ENCODE measurements at places on chromosomes 1 and 21.

DNA sequence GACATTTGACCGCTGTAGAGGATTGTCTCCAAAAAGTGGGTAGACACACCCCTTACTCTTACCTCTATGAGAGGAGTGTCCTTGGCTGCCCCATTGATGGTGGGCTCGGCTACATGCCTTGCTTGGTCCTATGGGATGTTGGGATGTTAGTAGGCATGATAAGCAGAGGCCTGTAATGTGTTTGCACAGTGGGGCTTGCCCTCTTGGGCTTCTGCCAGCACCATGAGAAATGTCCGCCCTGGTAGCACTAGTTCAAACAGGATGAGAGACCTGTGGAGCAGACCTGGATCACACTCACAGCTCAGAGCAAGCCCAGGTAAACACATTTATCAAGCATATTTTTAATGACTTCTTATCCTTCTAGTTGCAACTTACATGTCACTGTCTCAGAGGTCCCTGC, 54.2 kb downstream of the SH3GLB1 start:
- no peak for DNase-seq

GRCh38 chr1:224182057-224182865, 779 bp upstream of the DEGS1 start:
- no peak for DNase-seq

- DNase-seq, result no peak
These were observed 39.5 kb downstream of the IER5 start for GRCh38 chr1:181127898-181128453.

DNA sequence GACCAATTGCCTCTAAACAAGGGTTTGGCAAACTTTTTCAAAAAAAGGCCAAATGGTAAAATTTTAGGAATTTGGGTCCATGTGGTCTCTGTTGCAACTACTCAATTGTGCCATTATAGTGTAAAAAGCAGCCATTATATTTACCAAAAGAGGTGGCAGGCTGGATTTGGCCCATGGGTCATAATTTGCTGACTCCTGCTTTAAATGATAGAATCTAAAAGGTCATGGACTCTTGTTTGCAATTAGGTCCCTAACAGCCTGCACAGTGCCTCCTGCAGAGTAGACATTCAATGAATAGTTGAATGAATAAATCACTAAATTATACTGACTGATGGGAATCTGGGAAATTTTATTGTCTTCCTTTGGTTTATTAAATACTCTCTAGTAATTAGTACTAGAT, 6.2 kb downstream of the BECN2 start:
- DNase-seq, result no peak

DNA sequence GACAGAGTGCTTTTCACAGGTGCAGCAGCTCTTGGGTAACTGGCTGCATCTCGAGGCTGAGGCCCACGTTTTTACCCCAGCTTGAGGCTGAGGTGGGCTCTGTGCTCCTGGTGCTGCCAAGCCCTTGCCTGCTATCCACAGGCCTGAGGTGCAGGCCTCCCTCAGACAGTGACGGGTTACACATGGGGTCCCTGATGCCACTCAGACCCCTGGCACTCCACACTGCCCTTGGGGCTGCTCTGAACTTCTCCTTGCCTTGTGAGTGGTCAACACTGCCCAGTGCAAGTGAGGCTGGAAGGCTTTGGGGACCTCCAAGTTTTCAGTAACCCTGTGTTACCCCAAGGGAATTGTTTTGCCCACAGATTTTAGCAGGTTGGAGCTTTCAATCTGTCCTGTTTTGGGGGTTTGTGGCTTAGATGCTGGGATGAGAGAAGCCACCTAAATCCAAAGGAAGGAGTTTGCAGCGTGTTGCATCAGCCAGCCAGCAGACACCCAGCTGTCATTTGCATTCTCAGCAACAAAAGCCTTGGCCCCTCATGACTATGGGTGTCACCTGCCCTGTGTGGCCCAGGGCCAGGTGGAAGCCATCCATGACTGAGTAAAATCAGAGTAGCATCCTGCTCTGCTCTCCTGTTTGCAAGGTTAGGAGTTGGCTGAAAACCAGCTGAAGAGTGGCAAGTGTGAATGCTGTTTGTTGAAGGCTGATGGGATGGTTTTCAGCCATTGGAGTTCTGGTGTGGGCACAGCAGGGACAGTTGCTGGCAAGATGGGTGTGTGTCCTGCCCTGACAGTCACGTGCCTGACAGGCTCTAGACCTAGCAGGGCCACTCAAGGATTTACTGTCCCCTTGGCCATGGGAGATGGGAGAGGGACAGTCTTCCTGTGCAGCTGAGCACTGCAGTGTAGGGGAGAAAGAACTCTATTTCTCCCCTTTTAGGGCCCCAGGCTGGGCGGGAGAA, 3.2 kb downstream of the RNF187 start:
- no peak for DNase-seq

GRCh38 chr1:224498574-224499170, 64.1 kb upstream of the WDR26 start:
- no peak for DNase-seq

- DNase-seq, result no peak
These were observed 36.8 kb upstream of the PPP1R15B start for GRCh38 chr1:204448344-204448964.

- no peak for DNase-seq
These were observed 13.7 kb downstream of the PODN start for GRCh38 chr1:53075761-53076163.

DNA sequence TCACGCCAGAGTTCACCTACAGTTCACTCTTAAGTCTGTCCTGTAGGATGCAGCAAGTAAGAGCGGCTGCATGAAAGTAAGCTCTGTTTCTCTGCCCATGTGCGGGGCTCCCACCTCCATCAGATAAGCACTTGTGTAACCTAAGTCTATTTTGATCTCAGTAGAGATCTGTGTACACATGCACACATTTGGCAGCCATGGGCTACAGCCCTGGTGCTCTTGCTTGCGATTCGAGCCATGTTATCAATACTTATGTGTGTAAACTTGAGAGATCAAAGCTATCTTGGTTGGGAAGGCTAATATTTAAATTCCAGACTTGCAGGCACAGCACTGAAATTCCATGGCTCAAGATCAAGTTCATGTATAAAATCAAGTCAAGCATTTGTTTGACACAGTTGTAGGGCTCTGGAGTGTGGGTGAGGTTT, 244.7 kb upstream of the FGGY start:
- no peak for DNase-seq

DNA sequence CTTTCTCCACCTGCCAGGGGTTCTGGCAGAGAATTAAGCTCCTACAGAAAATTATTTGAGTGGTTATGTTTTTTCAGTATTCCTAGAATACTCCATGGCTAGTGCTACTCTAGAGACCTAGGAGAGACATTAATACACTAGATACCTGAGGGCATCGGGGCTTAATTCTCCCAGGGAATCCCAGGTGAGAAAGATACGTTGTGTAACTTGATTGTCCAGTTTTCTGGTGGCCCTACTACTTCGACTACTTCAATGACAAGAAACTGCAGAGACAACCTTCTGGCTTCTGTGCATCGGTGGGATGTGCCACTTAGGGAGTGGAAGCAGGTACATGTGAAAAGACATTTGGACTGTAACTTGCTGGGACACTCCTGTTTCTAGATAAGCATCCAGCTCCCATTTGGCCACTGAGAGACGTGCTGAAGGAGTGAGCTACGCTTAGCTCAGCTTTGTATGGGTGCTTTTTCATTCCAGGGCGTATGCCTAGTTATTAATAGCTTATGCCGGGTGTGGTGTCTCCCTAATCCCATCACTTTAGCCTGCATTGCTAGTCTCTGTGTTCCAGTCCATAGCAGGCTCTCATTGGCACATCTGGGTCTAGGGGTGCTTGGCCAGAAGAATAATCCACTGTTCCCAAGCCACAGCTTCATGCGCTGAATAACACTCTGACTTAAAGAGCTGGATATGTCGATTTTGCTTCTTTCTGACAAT, 300.7 kb downstream of the SIPA1L2 start:
- DNase-seq, result no peak

- no peak for DNase-seq
These were observed 143.2 kb downstream of the NOS1AP start for GRCh38 chr1:162212713-162213112.

DNA sequence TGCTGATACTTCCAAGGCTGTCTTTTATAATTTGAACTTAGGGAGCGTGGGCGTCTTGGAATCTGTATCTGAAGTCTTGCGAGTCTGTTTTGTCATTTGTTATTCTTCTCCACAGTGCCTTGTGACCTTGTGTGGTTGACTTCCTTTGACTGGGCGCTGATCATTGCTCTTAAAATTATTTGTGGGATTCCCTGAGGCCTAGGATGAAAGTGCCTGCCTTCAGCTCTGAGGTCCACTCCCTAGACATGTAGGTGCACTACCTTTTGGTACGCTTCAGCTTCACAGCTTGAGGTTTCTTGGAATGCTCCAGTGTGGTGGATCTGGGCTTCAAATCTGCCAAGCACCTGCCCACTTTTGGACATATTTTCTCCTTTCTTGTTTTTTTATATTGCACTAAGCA, 50.2 kb upstream of the IGSF5 start:
- DNase-seq, result no peak

- DNase-seq, result no peak
These were observed 35.1 kb downstream of the SLC44A3 start for GRCh38 chr1:94855307-94855700.
